ENCODE measurements at places on chromosomes 5 and 9.

GRCh38 chr5:176134529-176135223 lies 103.5 kb upstream of the SIMC1 start:
- no peak for DNase-seq

DNA sequence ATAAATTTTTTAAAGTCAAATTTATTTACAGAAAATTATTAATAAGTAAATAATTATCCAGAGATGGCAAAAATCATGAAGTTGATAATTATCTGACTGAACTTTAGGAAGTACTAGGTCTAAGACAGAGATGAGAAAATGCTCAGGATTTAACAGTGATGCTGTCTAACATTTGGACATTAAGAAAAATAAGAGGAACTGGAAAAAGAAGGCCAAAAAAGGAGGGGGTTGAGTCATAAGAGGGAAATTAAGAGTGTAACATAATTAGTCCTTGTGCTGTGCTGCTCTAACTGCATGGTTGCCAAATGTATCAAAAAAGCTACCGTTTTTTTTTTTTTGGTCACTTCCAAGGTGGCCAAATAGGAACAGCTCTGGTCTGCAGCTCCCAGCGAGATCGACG lies 35.4 kb upstream of the TUT7 start:
- no peak for DNase-seq

DNA sequence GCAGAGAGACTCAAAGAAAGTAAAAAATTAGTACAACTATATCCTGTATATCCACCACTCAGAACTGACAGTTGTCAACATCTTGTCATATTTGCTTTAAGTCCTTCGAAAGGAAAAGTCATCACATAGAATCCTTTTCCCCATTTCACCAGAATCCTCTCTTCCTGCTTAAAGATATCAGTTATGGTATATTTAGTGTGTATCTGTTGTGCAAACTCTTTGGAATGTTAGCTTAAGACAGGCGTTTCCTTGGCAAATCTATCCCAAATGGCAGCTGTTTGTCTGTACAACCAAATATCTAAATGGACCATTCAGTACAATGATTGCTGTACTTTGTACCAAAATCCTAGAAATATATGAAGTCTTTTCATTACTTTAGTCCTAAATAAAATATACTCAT lies 98.5 kb downstream of the ITGA1 start:
- DNase-seq, result no peak

- DNase-seq, result peak; percentile 55
Observed at GRCh38 chr9:134591573-134591981, 50.0 kb upstream of the COL5A1 start.

GRCh38 chr5:116479776-116480675 lies 94.6 kb downstream of the SEMA6A start:
- DNase-seq, result peak; percentile 15

- no peak for DNase-seq
Observed at GRCh38 chr5:10503997-10504793, 59.7 kb upstream of the ANKRD33B start.

DNA sequence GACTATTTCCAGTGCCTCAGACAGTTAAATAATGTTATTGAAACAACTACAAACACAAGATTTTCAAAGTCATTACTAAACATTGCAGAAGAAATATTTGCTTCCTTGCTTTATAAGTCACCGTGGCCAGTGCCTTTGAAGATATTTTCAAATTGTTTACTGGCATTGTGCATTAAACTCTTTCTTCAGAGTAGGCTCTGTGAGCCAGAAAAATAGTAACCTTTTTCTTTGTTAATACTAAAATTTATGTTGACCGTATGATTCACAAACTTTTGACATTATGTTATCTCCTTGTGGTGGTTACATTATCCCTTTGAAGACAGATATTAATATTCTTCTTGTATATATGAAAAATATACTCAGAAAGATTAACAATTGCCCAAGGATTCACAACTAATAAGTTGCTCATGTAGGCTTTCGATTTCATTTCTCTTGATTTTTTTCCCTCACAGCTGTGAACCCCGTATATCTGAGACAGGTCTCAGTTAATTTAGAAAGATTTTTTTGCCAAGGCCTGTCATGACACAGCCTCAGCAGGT lies 140.1 kb downstream of the NR3C1 start:
- DNase-seq, result peak; percentile 16

DNA sequence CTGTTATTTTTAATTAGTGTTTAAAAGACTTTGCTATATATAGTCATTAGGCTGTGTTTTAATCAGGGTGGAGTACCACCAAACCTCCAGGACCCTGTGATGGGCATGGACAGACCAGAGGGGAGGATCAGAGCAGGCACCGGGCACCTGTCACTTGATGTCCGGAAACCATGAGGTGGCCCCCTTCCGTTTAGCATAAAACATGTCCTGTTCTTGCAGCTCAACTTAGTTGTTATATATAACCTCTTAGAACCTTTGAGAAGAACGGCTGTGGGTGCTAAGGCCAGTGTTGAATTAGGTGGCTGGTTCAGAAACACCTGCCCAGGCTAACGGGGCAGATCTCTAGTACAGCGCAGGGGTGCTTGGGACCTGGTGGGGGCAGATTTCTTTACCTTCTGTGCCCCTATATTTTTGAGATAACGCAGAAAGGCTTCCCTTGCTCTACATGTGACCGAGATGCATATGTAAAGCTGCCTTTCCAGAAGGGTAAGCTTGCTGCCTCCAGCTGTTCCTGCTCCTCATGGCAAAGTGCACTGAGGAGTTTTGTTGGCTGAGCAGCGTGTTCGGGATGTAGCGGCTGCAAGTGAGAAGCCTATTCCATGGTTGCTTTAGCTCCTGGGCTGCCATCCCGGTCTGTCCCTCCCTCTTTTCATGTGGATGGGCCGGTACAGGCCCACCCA lies 255.5 kb downstream of the FANCC start:
- DNase-seq, result no peak

DNA sequence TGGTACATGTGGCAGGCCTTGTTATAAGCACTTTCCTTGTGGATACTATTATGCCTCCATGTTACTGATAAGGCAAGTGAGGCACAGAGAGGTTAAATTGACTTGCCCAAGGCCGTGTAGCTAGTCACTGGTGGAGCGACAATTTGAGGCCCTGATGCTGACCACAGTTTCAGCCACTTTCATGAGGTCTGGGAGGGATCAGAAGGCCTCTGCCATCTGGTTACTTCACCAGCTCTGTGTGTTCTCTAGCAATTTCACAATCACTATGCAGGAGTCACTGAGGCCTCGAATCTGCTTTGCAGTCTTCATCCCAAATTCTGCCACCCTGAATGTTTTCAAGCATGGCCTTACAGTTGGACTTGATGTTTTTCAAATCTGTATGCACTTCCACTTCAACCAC lies 9.1 kb downstream of the LRRC70 start:
- peak; percentile 20 for DNase-seq

DNA sequence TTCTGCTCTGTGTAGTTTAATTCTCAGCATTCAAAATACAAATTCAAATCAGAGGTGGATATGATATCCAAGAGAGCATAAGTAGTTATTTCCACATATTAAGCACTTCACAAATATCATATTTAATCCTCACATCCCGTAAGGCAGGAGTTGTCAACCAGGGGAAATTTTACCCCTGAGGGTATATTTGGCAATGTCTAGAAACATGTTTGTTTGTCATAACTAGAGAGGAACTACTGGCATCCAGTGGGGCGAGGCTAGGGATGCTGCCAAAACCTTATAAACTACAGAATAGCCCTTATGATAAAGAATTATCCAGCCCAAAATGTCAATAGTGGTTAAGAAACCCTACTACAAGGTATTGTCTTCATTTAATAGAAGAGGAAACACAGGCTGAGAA lies 619.4 kb downstream of the SLCO4C1 start:
- no peak for DNase-seq

GRCh38 chr5:57437976-57438805 lies 44.4 kb downstream of the ACTBL2 start:
- no peak for DNase-seq

DNA sequence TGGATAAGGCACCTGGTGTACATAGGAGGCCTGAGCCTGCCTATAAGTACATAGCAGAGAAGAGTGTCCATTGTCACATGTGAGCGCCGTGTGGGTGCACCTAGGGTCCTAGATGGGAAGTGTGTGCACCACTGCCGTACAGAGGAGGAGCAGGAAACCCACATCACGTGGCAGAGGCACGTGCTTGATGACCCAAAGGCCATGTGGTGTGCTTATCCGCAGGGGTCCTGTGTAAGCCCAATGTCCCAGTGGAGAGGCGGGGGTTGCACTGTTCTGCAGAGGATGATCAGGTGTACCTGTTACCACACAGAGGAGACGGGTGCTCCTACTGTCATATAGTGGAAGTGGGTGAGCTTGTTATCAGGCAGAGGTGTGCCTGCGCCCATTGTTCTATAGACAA lies 354.1 kb upstream of the IRX2 start:
- DNase-seq, result no peak

- peak; percentile 44 for DNase-seq
Observed at GRCh38 chr9:113178087-113178486, 27.3 kb downstream of the SLC31A2 start.

GRCh38 chr5:17190242-17190778 lies 27.1 kb upstream of the BASP1 start:
- peak; percentile 63 for DNase-seq

GRCh38 chr9:88583901-88584596 lies 49.1 kb downstream of the NXNL2 start:
- peak; percentile 65 for DNase-seq

- DNase-seq, result no peak
Observed at GRCh38 chr5:175836737-175837136, 34.6 kb upstream of the CPLX2 start.

DNA sequence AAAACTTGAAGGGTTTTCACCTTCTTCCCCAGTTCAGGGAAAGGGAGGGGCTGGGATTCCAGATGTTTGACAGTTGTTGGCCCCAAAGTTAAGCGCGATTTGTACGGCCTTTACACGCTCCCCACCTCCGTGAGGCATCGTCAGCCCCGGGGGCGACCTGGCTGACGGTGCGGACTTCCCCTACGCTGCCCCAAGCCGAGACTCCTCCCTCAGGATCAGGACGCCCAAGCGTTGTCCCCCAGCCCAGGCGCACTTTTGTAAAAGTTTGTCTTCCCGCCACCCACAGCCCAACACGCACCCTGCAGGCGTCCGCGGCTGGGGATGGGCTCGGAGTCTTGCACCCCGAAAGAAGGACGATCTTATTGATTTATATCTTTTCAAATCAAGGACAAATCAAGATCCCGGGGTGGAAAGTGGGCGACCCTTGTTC lies 713 bp downstream of the MOB3B start:
- peak; percentile 13 for DNase-seq

DNA sequence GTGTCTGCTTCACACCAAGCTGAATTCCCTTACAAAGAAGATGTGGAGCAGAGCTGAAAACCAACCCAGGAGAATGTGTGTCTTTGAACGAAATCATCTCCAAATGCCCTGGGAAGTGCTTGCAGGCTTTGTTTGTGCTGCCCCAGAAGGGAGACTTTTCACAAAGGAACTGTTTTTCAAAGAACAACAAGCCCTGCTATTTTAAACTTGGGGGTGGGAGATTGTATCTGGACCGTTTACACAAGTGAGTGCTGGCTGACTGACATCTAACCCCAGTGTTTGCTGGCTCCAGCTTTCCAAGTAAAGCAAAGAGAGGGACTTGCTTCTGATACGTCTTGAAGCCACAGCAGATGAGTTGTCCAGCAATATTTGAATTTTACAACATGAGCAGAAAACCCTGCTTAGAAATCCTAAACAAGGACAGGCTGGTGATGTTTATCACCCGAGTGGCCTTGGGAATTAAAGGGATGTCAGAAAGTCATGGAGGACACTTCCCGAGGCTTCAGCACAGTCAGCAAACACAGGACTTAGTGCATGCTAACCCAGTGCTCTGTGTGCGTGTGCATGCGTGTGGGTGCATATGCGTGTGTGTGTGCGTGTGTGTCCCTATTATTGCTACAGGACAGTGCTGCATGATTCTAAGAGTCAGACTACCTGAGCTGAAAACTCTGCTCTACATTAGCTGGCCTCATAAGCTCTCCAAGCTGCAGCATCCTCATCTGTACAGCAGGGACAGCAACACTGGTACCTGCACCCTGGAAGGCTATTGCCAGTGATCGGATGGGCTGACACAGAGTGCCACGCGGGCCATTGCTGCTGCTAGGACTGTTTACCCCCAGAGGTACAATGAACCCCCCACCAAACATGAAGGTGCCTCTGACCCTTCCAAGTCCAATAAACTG lies 1.4 kb downstream of the ADAMTS12 start:
- DNase-seq, result peak; percentile 47

DNA sequence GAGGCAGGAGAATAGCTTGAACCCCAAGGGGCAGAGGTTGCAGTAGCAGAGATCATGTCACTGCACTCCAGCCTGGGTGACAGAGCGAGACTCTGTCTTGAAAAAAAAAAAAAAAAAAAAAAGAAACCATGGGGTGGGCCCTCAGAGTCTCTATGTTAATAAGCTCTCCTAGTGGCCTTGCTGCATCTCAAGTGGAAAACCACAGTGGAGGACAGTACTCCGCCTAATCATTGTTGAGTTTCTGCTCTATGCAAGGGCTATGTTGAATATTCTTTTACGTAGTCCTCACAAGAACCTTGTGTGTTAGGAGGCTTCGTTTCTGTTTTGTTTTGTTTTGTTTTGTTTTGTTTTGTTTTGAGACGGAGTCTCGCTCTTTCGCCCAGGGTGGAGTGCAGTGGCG lies 48.9 kb downstream of the TJP2 start:
- DNase-seq, result no peak

DNA sequence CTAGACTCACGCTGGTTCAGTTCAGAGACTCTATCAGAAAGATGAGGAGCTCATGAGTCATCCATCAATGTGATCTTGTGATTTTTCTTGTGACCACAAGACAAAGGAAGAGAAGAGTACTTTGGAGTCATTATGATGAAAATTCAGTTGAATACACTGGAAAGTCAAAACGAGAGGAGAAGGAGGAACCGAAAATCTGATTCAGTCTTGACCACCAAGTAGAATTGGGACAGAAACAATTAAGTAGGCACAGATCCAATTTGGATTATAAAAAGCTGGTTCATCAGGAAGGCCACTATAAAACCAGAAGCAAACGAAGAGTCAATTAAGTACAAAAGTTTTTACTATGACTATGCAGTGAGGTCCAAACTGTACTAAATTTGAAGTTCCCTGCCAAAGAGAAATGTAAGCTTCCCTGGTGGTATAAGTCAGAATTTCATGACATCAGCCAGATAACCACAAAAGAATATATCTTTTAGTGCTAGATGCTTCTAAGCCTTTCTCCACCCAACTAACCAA lies 90.9 kb downstream of the THBS4 start:
- DNase-seq, result peak; percentile 21

GRCh38 chr9:105270711-105271110 lies 26.3 kb downstream of the SLC44A1 start:
- no peak for DNase-seq

GRCh38 chr9:89555451-89556375 lies 49.1 kb upstream of the GADD45G start:
- no peak for DNase-seq

- no peak for DNase-seq
Observed at GRCh38 chr9:130982636-130983358, 26.2 kb upstream of the LAMC3 start.

GRCh38 chr5:147756566-147756965 lies 26.0 kb downstream of the JAKMIP2 start:
- no peak for DNase-seq

GRCh38 chr5:146703899-146704298 lies 174.7 kb downstream of the PPP2R2B start:
- peak; percentile 87 for DNase-seq

GRCh38 chr5:175544108-175544511 lies 65.8 kb downstream of the SFXN1 start:
- no peak for DNase-seq
